ENCODE measurements at places on chromosomes 12 and 14.

DNA sequence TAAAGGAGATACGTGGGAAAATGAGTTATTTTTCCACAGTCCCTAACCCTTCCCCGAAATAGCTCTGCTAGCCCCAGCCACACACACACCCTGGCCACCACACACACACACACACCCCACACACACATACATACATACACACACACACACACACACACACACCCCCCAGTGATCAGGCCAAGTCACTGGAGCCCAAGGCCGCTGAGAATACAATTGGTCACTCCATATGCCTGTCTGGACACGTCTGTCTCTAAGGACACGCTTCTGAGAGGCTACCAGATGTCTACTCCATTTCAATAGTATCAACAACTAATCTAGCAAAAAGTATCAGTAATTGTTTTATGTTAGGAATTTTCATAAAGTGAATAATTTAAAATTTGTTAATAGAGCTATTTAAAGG, 13.0 kb upstream of the DIABLO start:
- DNase-seq = no peak

DNA sequence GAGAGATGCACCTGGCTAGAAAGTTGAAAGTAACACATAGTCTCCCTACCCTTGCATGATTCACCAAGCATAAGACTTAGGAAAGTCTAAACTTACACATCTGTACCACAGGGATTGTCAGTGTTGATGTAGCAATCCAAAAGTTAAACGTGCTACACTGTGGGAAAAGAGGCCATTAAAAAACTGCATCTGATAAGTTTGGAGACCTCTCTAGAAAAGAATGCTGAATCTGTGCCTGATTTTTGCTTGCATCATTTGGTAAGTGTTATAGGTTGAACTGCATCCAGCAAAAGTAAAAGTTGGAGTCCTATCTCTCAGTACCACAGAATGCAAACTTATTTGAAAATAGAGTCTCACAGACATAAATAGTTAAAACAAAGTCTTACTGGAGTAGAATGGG, 126.6 kb downstream of the SLC6A15 start:
- no peak for DNase-seq

GRCh38 chr14:52360831-52361230, 46.7 kb downstream of the PTGER2 start:
- no peak for DNase-seq

DNA sequence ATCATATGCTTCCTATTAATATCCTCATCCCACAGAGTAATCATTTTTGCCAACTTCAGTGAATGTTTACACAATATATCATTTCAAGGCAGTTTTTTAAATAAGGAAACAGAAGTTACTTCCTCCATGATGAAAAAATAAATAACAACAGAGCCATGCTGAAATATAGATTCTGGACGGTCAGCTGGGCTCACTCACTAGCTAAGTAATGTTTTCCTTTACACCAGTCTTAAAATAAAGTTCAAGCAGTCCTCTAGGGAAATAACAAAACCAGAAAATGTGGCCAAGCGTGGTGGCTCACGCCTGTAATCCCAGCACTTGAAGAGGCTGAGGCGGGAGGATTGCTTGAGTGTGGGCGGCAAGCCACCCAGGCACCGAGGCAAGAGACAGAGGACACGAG, 28.7 kb downstream of the AICDA start:
- no peak for DNase-seq

DNA sequence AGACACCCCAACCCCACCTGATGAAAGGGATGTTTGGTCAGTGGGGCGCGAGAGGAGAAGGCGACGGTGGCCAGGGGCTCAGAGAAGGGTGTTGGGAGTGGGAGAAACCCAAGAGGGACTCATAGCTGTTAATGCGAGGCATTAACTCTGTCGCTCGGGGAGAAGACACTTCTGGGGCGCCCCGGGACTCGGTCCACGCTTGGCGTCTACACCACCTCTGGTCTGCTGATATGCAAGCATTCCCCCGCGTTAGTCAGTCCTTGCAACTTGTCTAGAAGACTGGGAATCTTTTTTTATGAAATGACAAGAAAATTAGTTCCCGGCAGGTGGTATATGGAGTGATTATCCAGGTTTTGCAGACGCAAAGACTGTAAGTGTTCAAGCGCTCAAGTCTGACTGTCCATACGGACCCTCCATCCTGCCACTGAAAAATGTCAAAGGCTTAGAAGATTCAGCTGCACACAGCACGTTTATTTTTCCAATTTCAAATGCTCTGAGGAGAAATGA, 360 bp upstream of the SLC35F4 start:
- DNase-seq = no peak
